Stimulated activated CD4-positive, alpha-beta T cell treated with anti-CD3 and anti-CD28 coated beads, Interleukin-4, amount 100 ng/mL, for 1 hour (primary cell): ENCODE measurements at places on chromosomes 2 and 18.

- no peak for DNase-seq
These were observed 19.7 kb upstream of the ANKRD53 start for GRCh38 chr2:70958759-70959158.

- no peak for DNase-seq
These were observed 62.3 kb upstream of the STON1 start for GRCh38 chr2:48467637-48468036.

DNA sequence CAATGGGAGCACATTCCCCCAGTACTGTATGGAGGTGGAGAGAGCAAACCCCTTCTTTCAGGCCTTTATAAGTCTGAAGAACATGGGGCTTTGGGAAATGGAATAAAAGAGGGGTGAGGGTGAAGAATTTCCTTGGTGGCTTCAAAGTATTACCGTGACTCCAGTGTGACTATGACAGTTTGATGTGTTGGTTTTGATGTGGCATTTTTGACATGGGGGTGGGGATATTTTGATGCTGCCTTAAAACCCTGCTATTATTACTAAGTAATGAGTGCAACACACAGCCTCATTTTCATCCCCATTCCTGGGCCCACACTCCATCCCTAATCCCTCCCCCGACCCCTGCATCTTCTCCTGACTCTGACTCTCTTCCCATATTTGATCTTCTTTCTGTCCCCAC lies 23.6 kb downstream of the QPCT start:
- no peak for DNase-seq

DNA sequence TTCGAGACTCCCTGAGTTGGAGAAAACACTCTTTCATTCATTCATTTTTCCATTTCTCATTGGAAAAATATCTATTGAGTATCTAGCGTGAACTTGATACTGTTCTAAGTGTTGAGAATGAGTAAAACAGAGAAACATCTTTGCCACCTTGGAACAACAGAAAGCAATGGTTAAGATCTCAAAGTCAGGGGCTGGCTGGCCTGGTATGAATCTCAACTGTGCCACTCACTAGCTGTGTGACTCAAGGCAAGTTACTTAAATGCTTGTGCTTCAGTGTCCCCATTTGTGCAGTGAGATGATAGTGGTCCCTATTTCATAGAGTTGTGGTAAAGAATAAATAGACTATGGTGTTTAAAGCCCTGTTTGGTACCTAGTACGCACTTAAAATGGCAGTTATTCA lies 415.2 kb downstream of the NBAS start:
- DNase-seq, result no peak

DNA sequence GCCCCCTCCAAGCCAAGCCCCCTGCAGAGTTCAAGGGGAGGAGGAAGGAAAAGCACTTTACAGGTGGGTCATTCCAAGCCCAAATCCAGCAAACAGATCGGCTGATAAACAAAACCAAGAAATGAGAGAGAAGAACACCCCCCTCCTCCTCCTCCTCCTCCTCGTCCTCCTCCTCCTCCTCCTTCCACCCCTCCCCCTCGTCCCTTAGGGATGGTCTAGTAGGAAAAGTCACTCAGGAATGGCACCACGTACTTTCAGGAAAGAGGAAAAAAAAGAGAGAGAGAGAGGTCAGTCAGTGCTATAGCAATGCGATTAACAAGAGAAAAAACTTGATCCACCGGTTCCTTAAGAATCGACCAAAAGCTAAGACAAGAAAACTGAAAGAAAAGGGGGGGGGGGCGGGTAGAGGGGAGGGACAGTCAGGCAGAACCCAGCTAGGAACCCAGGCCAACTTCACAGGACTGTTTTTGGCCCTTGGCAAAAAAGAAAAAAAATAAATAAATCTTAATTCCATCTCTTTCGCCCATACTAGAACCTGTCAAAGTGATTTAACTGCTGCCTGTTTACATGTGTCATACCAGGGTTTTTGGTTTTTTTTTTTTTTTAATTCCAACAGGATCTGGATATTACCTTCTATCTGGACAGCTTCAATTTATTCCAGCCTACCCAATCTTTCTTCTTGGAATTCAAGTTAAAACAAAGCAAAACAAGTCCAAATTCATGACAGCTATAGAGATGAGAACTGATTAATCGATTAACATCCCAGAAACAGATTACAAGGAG lies 906 bp downstream of the IKZF2 start:
- DNase-seq, result no peak

- no peak for DNase-seq
These were observed 30.9 kb downstream of the NRXN1 start for GRCh38 chr2:51000849-51001617.
